Activated naive CD4-positive, alpha-beta T cell treated with anti-CD3 and anti-CD28 coated beads, Interleukin-2, amount 10 ng/mL, durations not matched to agents 7 days and 5 days (primary cell): ENCODE measurements at places on chromosomes 5 and 9.

GRCh38 chr5:18244309-18244708 lies 610.0 kb downstream of the TAF11L14 start:
- DNase-seq: no peak

- DNase-seq: no peak
These were observed 232.5 kb downstream of the GABRB2 start for GRCh38 chr5:161314033-161314432.

DNA sequence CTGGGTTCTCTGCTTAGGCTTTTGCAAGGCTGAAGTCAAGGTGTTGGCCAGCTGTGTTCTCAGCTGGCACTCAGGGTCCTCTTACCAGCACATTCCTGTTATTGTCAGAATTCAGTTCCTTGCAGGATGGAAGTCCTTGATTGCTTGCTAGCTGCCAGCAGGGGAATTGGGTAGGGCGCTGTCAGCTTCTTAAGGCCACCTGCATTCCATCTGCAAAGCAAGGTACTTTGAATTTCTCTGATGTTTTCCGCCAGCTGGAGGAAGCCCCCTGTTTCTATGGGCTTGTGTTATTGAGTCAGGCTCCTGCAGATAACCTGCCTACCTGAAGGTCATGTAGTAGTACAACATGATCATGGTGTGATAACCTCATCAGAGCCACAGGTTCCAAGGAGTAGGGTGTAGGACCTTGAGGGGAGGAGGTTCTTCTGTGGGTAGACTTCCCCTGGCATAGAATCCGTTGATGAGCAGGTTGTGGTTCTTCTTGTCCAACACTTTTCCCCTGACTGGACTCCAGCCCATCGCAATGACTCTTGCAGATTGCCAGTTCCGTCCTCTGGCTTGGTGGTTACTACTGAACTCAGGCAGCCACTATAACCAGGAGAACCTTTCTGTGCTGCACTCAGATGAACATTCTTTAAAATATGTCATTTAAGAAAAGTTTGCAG lies 6.8 kb downstream of the TENT4A start:
- DNase-seq: no peak

DNA sequence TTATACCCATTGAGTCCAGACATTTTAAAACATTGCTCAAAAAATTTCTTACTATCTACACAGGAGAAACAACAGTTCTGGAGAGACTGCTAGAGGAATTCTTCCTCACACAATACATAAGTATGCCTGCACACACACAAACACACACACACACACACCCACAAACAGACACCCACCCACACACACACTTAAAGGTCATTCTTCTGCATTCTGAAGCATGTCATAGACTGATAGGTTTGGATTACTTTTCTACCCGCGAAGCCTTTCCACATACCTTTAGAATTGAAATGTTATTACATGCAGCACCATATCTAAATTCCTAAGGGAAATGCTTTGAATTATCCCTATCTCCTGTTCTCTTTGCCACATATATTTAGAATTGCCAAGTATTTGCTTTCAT lies 80.2 kb downstream of the FAM174A start:
- DNase-seq: no peak

- peak; percentile 64 for DNase-seq
These were observed 1.3 kb downstream of the GPR150 start for GRCh38 chr5:95620870-95621838.

- DNase-seq: no peak
These were observed 94.7 kb downstream of the SERINC5 start for GRCh38 chr5:80161165-80161564.

DNA sequence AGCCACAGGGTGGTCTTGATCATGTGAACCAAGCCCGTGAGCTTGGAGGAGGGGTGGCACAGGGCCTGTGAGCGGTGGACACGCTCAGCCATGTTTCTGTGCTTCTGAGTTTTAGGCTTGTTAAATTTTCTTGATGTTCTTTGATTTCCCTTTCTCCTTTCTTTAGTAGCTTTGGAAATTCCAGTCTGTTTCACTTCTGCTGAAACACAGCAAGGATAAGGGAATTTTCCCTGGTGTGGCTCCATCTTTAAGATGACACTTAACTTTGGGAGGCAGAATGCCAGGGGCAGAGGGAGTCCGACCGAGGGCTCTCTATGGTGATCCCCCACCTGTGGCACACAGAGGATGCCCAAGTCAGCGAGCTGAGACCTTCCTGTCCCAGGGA lies 29.7 kb upstream of the BASP1 start:
- no peak for DNase-seq

GRCh38 chr9:70835323-70835722 lies 286.1 kb downstream of the TRPM3 start:
- DNase-seq: no peak

DNA sequence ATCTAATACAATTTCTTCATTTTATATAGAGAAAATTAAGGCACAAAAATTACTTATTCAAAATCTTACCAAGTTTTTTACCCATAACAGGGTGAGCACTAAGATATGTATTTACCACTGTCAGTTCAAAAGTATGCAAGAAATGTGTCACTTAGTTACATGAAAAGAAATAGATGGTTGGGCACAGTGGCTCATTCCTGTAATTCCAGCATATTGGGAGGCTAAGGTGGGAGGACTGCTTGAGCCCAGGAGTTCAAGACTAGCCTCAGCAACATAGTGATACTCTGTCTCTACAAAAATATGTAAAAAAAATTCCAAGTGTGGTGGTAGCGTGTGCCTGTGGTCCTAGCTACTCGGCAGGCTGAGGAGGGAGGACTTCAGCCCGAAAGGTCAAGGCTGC lies 19.4 kb downstream of the YIPF5 start:
- DNase-seq: no peak

GRCh38 chr9:125549465-125549871 lies 157.5 kb downstream of the MAPKAP1 start:
- no peak for DNase-seq

- DNase-seq: no peak
These were observed 27.0 kb downstream of the UTP15 start for GRCh38 chr5:73592551-73592950.

DNA sequence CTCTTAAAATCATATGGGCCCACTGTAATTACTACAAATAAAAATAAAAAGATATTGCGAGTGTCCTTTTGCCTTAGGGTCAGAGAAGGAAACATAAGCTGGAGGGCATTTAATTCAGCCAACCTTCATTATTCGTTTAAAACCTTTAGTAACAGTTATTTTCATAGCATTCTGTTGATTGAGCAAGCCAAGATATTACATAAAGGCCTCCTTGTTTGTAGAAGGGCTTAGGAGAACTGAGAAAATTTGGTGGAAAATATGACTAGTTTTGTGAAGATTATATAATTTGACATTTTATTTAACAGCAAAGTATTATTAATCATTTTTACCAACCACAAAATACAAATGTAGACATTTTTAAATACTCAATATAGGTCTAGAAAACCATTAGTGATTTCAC lies 62.2 kb downstream of the COX7C start:
- no peak for DNase-seq

- DNase-seq: no peak
These were observed 320.6 kb upstream of the BRINP1 start for GRCh38 chr9:119689879-119690278.

- DNase-seq: no peak
These were observed 15.0 kb downstream of the FBXO38 start for GRCh38 chr5:148398698-148399121.

- no peak for DNase-seq
These were observed 15.9 kb upstream of the IFNA14 start for GRCh38 chr9:21255538-21256212.

GRCh38 chr9:96217294-96217707 lies 84.7 kb downstream of the HSD17B3 start:
- no peak for DNase-seq

- DNase-seq: no peak
These were observed 26.2 kb upstream of the LMX1B start for GRCh38 chr9:126587187-126588185.

DNA sequence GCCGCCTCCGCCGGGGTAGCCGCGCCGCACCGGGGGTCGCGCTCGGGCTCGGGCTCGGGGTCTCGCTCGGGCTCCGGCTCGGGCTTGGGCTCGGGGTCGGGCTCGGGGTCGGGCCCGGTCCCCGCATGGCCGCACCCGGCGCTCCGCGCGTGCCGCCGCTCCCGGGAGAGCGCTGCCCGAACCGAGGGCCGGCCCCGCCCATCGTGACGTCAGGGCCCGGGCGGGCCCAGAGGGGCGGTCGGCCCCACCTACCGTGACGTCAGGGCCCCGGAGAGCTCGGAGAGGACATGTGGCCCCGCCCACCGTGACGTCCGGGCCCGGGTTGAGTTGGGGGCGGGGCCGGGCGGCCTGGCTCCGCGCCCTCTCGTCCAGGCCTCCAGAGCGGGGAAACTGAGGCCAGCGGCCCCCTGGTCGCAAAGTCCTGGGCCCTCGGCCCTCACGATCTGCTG lies at the start of gene NSMF:
Gene NSMF (minus strand): TSS at position 183 of the 449 bp plus-strand sequence. CDS start 232 bp downstream, outside the sequence.
- peak; percentile 93 for DNase-seq

- DNase-seq: peak; percentile 80
These were observed 38.7 kb downstream of the NLN start for GRCh38 chr5:65760504-65761275.

GRCh38 chr9:12955510-12956163 lies 180.8 kb downstream of the LURAP1L start:
- no peak for DNase-seq

DNA sequence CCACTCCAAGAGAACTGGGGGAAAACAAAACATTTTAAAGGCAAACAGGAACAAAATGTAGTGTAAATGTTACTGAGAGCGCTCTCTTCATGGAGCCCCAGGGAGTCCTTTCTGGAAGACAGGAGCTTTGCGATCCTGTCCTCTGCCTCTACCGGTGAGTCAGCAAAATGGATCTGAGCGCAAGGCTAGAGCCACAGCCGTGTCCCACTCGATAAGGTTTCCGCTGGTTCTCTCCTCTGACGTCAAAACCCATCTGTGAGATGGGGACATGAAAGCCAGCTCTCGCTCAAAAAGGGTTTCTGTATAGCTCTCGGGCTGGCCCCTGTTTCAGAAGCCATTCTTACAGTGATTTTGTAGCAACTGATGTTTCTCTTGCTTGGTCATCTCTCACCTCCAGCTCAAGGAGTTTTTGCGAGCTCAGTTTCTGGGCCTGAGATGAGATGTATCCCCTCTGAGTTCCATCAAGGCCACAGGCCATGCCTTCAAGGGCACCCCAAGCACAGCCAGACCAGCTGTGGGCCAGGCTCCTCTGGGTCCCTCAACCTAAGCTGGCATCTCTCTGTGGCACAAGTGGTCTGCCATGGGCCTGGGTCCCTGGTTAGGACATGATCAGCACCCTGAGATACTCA lies 101.6 kb downstream of the FSTL4 start:
- no peak for DNase-seq

GRCh38 chr9:86187121-86187520 lies 72.3 kb downstream of the C9orf153 start:
- DNase-seq: no peak

DNA sequence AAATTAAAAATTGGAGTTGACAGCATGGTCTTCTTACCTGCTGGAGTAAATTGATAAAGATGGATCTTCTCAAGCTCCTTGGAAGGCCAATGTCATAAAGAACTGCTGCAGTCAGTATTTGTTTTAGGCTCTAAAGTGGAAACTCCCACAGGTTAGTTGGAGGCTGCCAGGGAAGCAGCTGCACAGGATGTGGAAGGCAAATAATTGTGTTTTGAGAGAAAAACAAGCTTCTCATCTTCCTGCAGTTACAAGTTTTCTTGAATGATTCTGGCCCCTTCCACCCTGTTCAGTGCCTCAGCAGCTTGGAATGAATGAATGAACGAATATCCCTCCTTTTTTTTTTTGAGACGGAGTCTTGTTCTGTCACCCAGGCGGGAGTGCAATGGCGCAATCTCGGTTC lies 13.9 kb downstream of the MROH2B start:
- DNase-seq: no peak

DNA sequence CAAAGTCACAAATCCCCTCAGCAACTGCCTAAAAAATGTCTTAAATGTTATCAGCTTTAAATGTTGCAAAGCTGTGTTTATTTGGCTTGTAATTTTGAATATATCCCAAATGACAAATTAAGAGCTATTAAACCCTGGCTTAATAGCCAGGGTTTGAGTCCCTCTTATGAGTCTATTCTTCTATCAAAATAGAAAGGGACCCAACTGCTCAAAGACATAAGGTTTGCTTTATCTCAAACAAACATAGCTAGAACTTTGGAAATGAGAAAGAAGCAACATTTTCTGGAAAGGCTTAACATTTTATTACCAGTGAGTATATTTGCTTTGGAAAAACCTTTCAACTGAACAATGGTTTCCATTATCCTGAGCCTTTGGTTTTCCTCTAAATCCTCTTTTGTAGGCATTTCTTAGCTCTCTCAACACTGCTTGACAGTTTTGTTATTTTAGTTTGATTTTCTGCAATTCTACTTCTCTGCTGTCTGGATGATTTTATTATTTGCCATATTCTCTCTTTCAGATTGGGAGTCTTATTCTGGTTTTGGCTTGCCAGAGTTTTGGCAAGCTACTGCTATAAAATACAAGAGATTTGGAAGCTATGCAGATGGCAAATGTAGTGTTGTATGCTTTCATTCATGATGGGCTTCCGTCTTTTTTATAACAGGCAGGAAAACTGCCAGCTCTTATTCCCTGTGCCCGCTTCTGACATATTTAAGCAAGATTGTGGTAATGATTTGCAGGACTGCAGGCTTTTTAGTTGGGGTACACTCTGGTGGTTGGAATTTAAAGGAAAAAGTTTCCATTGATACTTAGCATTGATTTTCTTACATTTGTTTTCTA lies 734.9 kb downstream of the DTWD2 start:
- DNase-seq: no peak

DNA sequence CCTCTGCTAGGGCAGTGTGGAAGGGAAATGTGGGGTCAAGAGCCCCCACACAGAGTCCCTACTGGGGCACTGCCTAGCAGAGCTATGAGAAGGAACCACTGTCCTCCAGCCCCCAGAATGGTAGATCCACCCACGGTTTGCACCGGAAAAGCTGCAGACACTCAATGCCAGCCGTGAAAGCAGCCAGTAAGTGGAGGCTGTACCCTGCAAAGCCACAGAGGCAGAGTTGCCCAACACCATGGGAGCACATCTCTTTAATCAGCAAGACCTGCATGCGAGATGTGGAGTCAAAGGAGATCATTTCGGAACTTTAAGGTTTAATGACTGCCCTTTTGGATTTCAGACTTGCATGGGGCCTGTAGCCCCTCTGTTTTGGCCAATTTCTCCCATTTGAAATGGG lies 52.2 kb downstream of the GKAP1 start:
- no peak for DNase-seq

DNA sequence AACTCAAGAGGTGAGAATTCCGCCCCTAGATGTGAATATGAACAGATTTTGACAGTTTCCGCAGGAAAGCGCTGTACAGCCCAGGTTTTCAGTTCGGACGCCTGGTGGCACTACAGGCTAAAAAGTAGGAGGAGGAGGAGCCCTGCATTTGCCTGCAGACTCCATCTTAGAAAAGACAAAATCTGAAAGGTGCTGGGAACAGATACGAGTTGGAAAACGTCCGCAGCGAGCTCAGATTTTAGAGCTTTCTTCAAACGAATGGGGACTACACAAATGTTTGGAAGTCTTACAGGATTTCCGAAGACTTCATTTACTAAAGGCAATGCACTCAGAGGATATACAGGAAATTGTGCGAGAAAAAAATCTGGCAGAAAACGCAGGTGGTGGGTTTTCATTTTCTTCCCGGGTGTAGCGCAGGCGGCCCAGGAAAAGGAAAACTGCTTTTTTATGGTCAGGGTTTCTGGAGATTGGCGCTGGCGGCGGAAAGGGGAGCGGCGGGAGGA lies 9.9 kb upstream of the PCDHB2 start:
- peak; percentile 61 for DNase-seq

- DNase-seq: no peak
These were observed 57.3 kb downstream of the TRIO start for GRCh38 chr5:14200312-14200990.
